Cerebellar nuclear complex (tissue), 1 donor: ENCODE measurements at places on chromosomes 6 and 20.

DNA sequence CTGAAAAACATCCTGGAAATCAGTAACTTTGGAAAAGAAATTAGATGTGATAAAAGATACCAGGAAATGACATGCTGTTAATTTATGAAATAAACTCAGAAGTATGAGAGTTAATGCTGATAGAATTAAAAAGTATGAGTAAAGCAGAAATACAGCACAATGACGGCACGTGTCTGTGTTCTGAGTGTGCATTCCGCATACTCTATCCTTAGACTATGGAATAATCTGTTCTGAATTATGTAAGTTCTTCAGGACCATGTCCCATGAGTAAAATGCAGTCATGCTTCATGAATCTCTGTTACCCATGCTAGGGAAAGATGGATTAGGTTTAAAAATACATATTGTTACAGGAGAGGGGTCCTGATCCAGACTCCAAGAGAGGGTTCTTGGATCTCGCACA lies 21.7 kb downstream of the HECA start:
- DNase-seq, result no peak

DNA sequence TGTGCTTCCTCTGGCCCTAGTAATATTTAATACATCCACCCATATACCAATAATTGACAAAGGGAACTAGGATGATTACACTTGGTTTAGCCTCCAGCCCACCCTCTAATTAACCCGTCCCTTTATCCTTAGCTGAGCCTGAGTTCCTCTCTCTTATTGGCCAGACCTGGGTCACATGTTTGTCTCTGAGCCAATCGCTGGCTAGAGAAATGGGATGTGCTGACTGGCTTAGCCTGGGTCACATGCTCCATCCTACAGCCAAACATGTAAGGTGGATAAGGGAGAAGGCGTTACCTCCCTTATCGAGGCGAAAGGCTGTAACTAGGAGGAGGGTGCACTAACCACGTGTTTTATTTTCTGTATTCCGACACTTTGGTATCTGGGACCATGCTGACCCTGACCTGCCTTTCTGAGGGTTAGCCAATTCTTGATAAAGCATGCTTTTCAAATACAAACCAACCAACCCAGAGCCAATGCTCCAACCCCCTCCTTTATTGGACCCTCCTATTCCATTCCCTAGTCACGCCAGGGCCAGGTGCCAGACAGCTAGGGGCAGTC lies 262.7 kb downstream of the PREX1 start:
- no peak for DNase-seq

DNA sequence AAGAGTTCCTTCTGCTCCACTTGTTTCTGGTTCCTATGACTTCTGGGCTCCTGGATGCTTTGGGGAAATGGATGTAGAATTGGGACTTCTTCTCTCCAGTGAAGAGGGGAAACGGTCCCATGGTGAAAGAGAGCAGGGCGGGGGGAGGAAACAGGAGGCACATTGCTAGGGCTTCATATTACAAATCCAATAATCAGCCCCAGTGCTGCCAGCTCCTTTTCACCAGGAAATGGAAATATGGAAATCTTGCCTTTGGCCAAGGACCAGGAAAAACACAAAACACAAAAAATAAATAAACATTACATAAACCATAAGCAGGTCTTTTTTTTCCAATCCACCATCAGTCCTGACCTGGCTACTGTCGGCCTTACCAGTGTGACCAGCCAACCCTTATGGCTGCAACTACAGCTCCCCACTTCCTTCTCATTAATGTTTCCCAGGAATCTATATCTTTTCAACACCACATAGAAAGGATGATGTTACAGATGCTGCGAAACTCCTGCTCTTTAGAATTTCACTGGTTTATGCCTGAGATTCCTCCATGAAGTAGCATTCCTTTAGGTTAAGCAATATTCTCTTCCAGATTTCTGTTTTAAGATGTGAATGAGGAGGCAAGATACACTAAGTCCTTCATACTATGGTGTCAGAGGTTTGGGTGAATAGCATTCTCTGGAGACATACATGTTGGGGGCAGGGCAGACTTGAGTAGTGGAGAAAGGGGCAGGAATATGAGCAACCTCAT lies 2.0 kb downstream of the PI3 start:
- no peak for DNase-seq

DNA sequence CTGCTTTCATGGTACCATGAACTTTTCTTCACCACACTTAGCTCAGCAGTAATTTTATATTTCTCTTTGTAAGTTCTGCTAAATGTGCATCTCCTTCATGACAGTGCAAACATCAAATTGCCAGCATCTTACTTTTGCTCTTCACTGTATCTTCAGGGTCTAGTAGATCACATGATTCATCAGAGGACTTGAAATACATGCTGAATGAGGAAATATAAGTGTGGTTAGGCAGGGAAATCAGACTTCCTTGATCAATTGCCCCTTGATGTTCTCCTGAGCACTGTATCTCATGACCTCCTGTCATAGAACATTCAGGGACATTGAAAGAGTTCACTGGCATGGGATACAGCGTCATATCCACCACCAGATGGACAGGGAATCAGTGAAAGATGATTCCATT lies 25.3 kb upstream of the POLR1H start:
- DNase-seq, result no peak
